ENCODE measurements at places on chromosomes 13 and 19.

GRCh38 chr13:44263751-44264620 lies 109.6 kb upstream of the SERP2 start:
- no peak for DNase-seq

- no peak for DNase-seq
Measured at GRCh38 chr13:98738213-98738612, 14.3 kb downstream of the SLC15A1 start.

DNA sequence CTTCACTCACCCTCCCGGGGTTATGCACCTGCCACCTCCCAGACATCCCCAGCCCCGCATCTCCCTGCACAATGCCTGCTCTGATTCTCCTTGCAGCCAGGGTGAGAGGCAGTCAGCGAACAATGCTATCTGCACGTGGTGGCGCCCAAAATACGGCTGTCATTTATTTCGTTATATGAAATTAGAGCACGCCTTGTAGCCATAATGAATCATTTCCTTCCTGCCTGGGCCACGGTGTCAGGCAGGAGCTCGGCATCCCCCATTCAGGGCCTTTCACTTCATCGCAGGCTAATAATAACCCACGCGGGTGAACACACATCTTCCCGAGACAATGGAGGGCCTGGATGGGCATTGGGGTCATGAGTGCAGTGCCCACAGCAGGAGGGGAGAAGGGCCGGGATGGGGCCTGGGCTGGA lies 143.8 kb upstream of the ZNF507 start:
- no peak for DNase-seq

GRCh38 chr13:75788481-75788981 lies 152.4 kb downstream of the LMO7 start:
- peak; percentile 90 for DNase-seq

GRCh38 chr19:29893606-29894284 lies 48.3 kb upstream of the URI1 start:
- DNase-seq: no peak

DNA sequence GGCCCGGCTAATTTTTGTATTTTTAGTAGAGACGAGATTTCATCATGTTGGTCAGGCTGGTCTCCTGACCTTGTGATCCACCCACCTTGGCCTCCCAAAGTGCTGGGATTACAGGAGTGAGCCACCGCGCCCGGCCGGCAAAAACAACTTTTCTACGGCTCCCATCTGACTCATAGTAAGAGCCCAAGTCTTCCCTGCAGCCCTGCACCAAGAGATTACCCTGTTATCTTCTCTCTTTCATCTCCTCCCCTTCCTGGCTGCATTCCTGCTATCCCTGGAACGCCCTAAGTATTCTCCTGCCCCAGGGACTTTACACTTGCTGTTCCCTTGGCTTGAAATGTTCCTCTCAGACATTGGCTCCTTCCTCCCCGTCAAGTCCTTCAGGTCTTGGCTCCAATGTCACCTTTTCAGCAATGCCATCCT lies 6.6 kb downstream of the AP2S1 start:
- no peak for DNase-seq

GRCh38 chr19:54352546-54352945 lies 12.2 kb downstream of the LAIR1 start:
- DNase-seq: no peak

DNA sequence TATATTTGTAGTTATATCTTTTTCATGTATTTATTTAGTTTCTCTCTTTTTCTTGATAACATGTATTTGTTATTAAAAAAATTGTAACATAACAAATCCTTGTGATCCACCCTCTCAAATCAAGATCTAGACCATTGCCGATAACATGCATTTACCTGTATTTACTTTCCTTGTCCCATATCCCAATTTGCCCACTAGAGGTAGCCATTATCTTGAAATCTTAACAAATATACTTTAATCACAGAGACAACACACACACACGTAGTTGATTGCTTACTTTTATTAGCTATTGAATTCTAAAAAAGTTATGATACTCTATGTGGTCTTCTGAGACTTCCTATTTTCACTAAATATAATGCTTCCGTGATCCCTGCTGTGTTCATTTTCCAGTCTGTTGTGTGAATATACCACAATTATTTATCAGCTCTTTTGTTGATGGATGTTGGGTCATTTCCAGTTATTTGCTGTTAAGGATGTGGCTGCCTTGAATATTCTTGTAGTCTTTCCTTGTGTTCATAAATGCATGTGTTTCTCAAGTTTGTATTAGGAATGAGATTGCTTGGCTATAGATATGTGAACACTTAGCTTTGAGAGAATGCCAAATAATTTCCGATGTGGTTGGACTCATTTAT lies 31.3 kb upstream of the ZMYM2 start:
- peak; percentile 10 for DNase-seq

DNA sequence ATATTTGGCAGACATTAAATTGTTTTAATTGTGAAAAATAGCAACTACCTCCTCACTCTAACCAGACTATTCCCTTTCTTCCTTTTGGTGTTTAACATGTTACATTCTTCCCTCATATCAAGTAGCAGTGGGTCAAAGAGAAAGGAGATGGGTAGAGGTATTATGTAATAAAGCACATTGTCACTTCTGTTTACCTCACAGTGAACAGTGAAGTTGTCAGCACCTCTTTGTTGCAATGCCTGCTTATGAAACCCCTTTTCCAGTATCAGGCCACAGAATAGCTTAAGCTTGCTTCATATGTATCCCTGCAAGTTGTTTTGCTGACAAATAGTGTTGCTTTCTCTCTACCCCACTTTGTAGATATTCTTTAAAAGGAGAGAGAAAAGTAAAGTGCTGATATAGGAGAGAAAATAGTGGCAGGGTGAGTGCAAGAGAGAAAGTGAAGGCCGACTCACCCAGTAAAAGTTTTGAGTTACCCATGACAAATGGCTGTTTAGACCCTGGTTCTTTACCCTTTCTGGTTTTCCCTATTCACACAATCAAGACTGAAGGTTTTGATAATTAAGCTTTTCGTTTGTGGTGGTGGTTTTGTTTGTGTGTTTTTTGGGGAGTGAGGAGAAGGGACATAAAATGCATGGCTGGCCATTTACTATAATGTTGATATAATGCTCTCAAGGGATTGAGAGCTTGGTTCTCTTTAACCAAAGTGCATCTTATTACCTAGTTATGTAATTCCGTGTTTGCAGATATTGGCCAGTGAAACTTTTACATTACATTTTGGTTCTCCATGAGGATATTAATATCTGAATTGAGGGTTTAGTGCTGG lies 3.7 kb downstream of the ITM2B start:
- no peak for DNase-seq

DNA sequence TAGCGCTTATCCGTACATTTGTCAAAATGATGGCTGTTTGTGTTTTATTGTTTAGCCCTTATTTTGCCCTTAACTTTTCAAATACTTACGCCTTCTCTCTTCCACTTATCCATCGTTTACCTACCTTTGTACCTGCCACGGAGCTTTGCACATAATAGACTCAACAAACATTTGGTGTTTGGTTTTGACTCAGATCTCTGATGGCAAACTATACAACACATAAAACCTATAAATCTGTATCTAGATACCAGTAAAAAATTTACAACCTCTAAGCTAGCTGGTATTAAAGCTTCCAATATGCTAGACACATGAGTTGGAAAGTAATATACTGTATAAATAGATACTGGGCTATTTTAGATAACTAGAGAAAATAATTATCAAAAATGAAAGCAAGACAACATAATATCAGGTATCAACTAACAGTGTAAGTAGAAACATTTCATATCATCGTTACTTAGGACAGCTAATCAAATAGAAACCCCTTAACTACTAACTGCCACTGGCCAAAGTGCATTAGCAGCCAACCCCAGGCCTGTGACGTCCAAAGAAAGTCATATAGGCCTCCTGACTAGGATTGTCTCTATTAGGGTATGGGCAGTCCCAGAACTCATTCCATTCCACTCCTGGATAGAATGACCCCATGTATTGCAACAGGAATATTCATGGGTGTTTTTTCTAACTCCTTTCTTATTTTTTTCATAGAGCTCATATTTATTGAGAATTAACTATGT lies 53.8 kb downstream of the KCTD12 start:
- DNase-seq: no peak

All from fibroblast of skin of left quadriceps (primary cell).